Pancreas (tissue), 10 donors: ENCODE measurements at places on chromosomes 2 and 18.

DNA sequence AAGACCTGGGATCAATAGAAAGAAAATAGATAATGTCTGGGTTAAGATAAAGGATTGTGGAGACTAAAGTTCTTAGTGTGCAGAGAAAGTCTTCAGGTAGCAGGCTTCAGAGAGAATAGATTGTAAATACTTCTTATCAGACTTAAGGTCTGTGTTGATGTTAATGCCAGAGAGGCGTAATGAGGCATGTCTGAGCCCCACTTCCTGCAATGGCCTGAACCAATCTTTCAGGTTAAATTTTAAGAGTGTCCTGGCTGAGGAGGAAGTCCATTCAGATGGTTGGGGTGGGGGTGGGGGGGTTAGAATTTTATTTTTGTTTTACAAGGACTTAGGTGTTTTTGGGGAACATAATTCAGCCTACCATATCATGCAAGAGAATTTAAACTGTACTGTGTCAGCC, 129.5 kb downstream of the EVA1A start:
- DNase-seq: no peak

DNA sequence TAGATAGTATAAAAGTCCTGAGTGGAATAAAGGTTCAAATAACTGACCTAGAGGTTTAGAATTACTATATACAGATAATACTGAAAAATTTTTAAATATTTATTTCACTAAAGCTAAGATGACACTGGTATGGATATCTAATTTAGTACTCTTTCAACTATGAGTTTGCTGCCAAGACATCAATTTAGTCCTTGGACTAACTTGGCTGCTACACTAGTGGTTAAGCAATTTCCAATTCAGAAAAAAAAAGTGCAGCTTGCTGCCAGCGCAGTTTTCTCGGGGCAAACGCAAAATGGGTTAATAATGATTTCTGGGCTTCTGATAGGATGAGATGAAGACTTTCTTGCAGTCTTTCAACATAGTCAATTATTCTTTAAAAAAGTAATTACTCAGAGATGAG, 10.8 kb downstream of the BUB1 start:
- no peak for DNase-seq

DNA sequence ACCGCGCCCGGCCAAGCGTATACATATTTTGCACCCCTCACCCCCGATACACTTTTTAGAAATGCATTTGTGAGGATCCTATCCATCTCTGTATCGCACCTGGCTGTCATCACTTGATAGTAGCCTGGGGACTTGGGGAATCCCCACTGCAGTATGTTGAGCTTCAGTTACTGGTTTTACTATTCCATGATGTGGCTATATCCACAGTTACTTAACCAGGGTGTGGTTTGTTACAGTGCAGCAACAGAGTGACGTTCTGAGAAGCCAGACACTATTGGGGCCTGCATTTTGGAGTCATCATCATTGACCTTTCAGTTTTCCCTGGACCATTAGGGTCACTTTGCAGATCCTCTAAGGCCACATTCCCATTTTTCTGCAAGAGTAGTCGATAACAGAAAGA, 212.7 kb downstream of the AGAP1 start:
- no peak for DNase-seq

GRCh38 chr18:46211816-46212215, 107.6 kb downstream of the HAUS1 start:
- DNase-seq: no peak

GRCh38 chr2:54665436-54665856, 58.0 kb upstream of the EML6 start:
- DNase-seq: peak; percentile 50

DNA sequence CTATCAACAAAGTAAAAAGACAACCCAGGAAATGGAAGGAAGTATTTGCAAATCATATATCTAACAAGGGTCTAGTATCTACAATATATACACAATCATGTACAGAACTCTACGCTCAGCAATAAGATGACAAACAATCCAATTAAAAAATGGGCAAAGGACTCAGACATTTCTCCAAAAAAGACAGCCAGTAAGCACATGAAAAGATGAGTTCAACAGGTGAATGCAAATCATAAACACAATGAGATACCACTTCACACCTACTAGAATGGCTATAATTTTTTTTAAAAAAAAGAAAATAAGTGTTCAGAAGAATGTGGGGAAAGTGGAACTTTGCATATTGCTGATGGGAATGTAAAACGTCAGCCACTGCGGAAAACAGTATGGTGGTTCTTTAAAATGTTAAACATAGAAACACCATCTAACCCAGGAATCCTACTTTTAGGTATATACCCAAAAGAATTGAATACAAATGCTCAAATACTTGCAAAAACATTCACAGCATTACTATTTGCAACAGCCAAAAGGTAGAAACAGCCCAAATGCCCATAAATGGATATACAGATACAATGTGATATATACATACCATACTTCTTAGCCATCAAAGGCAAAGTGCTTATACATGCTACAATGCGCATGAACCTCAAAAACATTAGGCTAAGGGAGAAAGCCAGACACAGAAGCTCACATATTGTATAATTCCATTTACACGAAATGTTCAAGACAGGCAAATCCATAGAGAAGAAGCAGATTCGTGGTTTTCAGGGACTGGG, 121.2 kb downstream of the CABYR start:
- DNase-seq: no peak

GRCh38 chr2:8984855-8985254, 18.6 kb downstream of the MBOAT2 start:
- no peak for DNase-seq

- no peak for DNase-seq
Measured at GRCh38 chr2:4981802-4982409, 710.3 kb upstream of the SOX11 start.

DNA sequence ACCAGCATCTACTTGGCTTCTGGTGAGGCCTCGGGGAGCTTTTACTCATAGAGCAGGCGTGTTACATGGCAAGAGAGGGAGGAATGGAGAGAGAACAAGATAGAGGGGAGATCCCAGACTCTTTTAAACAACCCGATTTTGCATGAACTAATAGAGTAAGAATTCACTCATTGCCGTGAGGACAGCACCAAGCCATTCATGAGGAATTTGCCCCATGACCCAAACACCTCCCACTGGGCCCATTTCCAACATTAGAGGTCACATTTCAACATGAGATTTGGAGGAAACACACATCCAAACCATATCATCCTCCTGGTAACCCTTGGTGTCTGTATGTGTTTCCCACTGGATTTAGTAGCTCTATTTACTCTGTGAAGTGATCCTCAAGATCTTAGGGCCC, 249.9 kb upstream of the SP5 start:
- DNase-seq: no peak

DNA sequence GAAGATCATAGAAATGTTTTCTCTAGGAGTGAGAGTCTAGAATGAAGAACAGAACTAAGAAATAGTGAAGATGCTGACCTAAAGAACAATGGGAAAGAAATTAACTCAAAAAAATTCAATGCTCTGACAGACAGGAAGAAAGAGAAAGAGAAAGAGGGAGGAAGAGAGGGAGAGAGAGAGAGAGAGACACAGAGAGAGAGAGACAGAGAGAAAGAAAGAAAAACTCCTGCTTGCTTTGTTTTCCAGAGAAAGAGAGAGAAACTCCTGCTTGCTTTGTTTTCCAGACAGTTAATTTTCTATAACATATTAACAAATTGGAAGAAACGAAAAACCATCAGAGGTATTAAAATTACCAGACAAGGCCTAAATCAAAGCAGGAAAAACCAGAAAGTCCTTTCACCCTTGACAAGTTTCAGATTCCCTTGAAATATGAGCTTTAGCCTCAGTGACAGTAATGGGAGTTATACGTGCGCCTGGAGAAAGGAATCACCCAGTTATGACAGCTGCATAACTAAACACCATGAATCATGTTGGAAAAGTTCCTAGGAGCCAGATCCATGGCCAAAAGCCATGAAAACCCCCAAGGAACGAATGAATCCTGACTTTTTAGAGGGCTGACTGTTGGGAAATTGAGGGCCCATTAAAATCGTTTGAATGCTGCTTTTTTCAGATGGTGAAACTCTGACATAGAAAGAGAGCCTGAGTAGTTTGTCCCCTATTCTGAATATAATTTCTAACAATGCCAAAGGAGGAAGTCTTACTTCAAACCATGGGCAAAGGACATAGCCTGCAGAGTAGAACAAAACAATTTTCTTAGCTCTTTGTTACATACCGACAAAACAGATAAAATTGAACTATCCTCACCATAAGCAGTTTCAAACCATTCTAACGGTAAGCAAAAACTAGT, 228.6 kb upstream of the CHST9 start:
- DNase-seq: peak; percentile 6

- no peak for DNase-seq
Measured at GRCh38 chr18:13392899-13393298, 174.3 kb downstream of the LDLRAD4 start.

DNA sequence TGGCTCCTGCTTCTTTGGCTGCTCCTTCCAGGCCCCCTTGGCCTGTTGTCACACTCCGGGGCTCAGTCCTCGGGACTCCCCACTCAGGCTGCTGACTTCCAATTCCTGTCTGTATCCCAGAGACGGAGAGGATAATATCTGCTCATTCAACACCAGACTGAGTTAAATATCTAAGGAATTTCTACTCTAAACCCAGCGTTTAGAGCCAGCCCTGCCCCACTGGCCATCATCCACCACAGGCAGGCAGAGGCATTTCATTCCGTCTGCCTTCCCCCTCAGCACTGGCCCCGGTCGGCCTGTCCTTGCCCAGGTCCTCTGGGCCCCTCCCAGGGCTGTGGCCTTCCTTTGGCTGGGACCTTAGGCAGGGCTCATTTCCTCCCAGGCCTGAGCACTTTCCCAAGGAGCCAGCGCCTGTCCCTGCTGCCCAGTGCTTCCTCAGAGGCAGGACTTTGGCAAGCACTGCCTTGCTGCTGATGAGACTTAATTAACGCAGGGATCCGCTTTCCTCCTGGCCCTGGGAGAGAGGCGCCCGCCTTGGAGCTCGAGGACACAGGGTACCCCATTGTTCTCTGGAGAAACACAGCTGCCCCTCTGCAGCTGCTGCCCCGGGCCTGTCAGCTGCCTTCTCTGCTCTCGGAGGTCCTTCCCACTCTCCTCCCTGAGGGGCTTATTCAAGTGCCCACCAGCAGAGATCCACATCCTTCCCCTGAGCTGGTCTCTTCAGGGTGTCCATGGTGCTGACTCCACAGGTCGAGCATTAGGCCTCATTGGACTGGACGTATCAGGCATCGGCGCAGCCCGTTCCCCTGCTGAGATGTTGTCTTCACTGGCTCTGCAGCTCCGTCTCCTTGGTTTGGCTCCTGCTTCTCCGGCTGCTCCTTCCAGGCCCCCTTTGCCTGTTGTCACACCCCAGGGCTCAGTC, 42.8 kb downstream of the ATOH8 start:
- no peak for DNase-seq

DNA sequence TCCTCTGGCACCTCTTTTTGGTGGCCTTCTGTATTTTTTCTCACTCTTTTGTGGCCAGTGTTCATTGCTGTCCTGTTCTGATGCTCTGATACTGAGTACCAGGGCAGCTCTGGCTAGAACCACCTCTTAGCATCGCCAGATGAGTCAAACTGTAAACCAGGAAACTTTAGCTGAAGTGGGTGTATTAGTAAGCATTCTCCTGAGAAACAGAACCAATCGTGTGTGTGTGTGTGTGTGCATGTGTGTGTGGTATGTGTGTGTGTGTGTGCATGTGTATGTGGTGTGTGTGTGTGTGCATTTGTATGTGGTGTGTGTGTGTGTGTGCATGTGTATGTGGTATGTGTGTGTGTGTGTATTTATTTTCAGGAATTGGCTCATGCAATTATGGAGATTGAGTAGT, 166.3 kb upstream of the SKOR2 start:
- no peak for DNase-seq

GRCh38 chr2:224272237-224272910, 129.5 kb downstream of the FAM124B start:
- no peak for DNase-seq

DNA sequence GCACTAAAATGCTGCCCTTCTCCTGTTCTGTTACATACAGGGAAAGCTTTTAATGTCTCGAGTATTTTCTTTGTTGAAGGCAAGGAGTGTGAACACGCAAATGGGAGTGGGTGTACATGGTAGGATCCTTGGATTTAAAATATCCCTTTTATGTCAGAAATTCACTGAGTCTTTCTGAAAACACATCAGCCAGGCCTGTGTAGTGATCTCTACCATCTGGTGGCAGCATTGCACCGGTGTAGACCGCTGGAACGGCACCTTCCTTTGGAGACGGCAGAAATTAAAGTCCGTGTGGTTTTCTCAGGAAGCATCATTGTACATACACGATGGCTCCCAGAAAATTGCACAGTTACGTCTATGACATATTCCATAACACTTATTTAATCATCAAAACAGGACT, 515.8 kb downstream of the GALR1 start:
- DNase-seq: no peak

- DNase-seq: no peak
Measured at GRCh38 chr18:55833543-55833942, 245.6 kb upstream of the TCF4 start.

GRCh38 chr2:182379241-182379640, 47.6 kb downstream of the PDE1A start:
- no peak for DNase-seq

DNA sequence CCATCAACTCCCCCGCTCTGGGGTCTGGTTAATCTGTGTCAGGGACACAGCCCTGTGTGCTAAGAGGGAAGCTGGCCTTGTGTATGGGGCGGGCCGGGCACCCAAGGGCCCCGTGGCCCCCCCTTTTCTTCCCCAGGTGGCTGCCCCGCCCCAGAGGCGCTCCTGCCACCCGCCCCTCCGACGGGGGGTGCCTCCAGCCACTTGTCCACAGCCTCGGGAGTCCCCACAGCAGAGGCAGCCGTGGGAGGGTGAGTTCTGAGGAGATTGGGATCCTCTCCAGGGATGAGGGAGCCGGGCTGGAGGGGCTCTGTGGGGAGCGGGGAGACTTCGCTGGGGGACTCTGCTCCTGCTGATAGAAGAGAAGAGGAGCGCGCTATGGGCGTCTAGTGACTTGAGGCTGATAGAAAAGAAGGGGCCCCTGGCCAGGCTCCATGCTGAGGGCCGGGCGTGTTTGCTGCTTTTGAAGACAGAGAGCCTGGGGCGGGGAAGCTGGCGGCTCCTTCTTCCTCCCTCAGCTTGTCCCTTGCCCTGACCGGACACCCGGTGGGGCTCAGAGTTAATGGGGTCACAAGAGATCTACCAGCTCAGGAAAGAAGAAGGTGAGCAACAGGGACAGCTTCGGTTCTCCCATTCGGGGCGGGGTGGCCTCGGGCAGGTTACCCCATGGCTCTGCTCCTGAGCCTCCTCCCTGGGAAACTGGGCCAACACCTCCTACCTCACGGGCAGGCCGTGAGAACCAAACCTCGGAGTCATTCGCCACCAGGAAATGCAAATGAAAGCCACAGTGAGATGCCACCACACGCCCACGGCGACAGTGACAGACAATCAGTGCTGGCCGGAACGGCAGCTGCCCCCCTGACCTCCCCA, 89.4 kb upstream of the TAF1B start:
- no peak for DNase-seq

GRCh38 chr2:115190459-115190858, 748.0 kb downstream of the DPP10 start:
- DNase-seq: no peak

DNA sequence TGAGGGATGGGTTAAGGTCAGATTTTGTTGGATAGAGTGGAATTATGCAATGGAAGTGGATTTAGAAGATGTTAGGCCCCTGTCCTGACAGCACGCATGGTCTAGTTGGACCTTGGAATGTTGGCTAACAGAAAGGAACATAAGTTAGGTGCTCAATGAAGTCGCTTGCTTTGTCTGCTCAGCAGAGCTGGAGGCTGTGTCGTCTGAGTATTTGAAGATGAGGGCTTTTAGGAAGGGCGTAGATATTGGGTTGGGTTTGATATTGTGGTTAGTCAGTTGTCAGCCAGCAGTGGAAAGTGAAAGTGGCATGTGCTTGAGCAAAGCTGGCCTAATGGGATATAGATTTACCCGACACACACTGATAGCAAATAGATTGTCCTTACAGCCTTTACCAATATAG, 239.3 kb downstream of the PRKCE start:
- no peak for DNase-seq
